ENCODE measurements at places on chromosomes 2 and 18.

DNA sequence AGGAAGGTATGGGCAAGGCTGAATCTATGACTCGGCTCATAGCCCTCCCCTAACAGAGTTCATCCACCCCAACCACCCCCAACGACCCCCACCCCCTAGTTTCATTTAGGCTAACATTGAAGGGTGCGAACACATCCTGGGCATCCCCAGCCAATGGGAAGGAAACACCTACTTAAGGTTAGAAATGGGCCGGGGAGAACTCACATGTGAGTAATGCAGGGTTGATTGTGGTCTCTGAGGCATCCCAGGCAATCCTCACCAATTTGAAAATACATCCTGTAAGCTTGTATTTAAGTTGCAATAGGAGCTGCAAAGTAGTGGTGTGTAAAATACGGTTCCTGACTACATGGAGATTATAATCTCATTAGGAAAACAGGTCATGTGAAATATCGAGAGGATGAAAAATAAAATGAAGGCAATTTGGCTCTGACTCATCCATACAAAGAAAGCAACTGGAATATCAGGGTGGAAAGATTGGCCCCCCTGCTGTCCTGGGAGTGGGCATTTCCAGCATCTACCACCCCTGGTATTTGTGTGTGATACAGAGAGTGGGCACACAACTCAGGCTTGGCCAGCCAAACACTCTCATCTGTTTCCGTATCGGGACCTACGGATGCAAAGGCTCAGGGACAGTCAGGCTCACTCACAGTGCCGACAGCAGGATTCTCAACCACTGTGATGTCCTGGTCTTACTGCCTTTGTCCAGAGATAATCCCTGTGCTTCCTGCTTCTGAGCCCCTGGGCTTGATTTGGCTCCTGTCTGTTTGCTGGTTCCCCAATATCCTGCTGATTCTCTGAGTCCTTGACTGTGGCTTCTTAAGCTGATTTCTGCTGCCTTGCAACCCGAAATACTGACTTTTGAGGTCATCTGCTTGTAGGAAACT, 90.0 kb upstream of the NCKAP5 start:
- no peak for DNase-seq

GRCh38 chr2:68738906-68739594, 4.4 kb downstream of the ARHGAP25 start:
- DNase-seq: no peak

- no peak for DNase-seq
Observed at GRCh38 chr2:20129331-20130159, 78.1 kb upstream of the LAPTM4A start.

DNA sequence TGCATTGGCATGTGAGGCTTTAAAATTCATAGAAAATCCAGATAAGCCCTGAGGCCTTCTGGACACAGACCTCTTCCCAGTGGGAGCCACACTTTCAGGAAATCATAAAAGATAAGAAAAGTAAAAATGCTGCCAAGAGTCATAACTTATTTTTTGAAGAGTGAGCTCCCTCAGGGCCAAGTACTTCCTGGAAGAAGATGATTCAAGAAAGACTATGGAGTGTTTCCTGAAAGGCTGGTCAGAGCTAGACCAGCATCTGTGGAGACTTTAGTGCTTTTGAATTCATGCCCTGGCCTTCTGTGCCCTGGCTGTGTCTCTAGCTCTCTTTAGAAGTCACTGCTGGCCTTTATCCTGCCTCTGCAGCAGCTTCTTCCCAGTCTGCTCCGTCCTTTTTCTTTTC, 6.4 kb upstream of the XDH start:
- no peak for DNase-seq

- no peak for DNase-seq
Observed at GRCh38 chr18:41886126-41886807, 68.8 kb upstream of the PIK3C3 start.

DNA sequence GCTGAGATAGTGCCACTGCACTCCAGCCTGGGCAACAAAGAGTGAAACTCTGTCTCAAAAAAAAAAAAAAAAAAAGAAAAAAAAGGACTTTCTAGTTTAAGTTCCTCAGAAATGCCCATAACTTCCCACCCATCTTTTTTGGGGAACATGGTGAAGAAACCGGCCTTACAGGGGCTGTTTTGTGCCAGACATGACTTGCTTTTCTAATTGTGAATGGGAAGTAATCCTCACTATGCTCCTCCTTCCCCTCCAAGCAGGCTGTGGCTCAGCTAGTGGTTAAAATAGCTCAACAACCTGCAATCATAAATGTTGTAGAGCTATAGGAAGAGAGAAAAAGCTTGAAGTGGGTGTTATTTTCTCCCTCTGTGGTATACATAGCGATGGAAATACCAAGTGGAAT, 34.1 kb upstream of the OLA1 start:
- no peak for DNase-seq

GRCh38 chr2:69200107-69200520, 186.9 kb downstream of the GFPT1 start:
- no peak for DNase-seq

DNA sequence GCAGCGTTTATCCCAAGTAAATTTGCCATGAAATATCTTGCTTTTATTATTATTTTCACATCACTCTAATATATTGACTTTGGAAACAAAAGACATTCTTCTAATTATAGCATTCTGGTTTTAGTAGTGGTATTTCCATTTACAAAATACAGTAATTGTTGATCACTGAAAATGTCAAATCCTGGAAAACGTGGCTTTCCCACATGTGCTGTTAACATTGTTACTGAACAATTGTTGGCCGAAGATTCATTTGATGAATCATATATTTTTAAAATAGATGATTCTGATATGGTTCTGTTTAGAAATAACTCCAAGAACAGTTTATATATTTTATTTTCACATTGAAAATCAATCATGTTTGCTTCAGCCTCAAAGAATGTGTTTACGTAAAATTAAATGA, 32.9 kb downstream of the SP140 start:
- no peak for DNase-seq

GRCh38 chr2:140359056-140359771, 1579.0 kb upstream of the NXPH2 start:
- DNase-seq: no peak

- DNase-seq: no peak
Observed at GRCh38 chr2:228581731-228582130, 400.2 kb upstream of the SPHKAP start.

DNA sequence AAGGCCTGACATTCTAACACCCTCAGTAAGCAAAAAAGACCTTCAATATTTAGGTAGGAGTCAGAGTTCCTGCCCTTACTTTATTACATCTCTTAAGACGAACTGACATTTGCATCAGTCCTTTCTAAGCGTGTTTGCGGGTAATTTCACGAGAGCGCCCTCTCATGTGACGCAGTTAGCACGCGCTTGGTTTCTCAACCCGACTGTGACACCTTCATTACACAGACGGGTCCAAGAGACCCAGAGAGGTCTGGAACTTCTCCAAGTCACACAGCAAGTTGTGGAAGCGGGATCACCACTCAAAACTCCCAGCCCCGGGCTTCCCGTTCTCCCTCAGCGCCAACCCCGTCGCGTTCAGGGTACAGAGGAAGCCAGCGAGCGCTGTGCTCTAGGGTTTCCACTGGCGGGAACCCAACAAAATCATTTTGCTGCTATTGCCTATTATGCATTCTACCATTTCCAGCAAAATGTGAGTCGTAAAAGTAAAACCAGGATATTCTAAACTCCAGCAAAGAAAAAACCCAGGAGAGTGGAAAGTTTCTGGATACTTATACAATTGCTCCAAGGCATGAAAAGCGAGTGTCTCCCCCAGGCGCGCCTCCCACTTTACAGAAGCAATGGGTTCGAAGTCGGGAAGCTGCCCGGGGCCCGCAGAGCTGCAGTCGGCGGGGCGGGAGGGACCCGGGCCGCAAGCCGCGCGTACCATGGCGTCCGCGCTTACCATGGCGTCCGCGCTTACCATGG, 601 bp downstream of the ENOSF1 start:
- peak; percentile 34 for DNase-seq

GRCh38 chr2:179311101-179311500, 46.5 kb upstream of the SESTD1 start:
- no peak for DNase-seq

GRCh38 chr18:4351005-4351404, 104.1 kb downstream of the DLGAP1 start:
- no peak for DNase-seq

- no peak for DNase-seq
Observed at GRCh38 chr2:137837830-137838229, 126.4 kb upstream of the HNMT start.

GRCh38 chr2:43224571-43225092, 1.8 kb downstream of the ZFP36L2 start:
- DNase-seq: peak; percentile 20

GRCh38 chr18:6561420-6561861, 146.7 kb upstream of the L3MBTL4 start:
- DNase-seq: no peak

- no peak for DNase-seq
Observed at GRCh38 chr2:11941201-11942177, 195.1 kb downstream of the LPIN1 start.

DNA sequence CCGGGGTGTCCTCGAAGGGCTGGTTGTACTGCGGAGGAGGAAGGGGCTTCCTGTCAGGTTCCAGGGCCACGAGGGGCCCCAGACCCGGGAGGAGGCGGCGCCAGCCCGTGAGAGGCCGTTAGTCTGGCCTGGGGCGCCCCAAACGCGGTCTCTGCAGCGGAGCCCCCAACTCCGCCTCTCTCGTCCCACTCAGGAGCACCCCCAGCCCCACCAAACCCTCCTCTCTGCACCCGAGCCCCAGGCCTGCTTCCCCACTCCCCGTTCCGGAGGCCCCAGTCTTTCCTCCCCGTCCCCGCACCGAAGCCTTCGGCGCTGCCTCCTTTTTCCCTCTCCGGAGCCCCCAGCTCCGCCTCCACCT, 473 bp downstream of the HJURP start:
- DNase-seq: no peak

- DNase-seq: no peak
Observed at GRCh38 chr18:53698907-53699306, 525.6 kb downstream of the MBD2 start.

DNA sequence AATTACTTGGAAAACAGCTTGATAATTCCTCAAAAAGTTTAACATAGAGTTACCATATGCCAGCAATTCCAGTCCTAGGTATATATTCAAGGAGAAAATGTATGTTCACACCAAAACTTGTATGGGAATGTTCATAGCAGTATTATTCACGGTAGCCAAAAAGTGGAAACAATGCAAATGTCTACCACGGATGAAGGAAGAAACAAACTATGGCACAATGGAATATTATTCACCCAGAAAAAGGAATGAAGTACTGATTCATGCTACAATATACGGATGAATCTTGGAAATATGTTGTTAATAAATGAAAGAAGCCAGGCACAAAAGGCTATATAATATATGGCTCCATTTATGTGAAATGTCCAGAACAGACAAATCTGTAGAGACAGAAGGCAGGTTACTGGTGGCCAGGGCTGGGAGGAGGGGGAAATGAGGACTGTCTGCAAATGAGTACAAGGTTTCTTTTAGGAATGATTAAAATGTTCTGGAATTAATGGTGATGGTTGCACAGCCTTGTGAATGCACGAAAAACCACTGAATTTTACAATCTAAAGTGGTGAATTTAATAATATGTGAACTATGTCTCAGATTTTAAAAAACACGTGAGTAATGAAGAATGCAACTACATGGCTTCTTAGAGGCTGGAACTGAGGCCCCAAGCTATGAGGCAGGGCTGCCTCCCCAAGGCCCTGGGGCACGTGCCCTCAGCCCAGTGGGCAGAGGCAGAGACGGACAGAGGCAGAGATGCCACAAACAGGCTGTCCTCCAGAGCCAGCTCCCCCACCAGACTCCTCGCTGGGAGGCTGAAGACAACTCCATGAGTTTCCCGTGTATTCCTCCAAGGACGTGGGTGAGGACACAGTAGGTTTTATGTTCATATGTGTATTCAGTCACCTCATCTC, 5.0 kb downstream of the LIMS2 start:
- DNase-seq: no peak

DNA sequence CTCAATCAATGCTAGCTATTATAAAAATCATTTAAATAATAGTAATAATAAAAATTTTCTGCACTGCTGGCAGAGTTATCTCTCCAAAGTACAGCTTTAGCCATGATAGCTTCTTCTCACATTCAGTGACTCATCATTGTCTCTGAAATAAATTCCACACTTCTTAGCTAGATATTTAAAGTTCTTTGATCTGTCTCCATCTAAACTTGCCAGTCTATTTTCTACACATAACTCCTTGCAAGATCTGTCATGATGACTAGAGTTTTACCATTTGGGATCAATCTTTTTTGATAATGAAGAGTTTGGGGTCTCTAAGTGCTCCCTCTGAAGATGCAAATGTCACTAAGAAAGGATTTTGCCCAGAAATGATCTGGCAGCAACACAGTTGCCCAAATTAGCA, 155.4 kb upstream of the LHCGR start:
- DNase-seq: no peak

GRCh38 chr2:157898591-157898996, 22.5 kb upstream of the ACVR1 start:
- DNase-seq: no peak

- no peak for DNase-seq
Observed at GRCh38 chr2:28604284-28604843, 108.5 kb downstream of the PLB1 start.

- no peak for DNase-seq
Observed at GRCh38 chr2:170029551-170029950, 148.4 kb upstream of the MYO3B start.

GRCh38 chr2:232519581-232520438, at the start of gene PRSS56:
Gene PRSS56 (plus strand): TSS chr2:232520388. CDS start chr2:232520599, 211 bp downstream.
- DNase-seq: no peak

GRCh38 chr2:147331790-147332419, 512.9 kb upstream of the ACVR2A start:
- DNase-seq: peak; percentile 2

DNA sequence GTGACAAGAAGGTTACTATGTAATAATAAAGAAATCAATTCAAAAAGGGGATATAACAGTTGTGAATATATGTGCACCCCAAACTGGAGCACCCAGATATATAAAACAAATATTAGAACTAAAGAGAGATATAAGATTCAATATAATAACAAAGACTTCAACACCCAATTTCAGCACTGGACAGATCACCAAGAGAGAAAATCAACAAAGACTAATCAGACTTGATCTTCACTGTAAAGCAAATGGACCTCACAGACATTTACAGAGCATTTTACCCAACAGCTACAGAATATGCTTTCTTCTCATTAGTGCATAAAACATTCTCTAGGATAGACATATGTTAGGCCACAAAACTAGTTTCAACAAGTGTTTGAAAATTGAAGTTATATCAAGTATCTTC, 287.7 kb downstream of the DSC3 start:
- DNase-seq: no peak

GRCh38 chr2:95277246-95277906, 3.1 kb downstream of the PROM2 start:
- DNase-seq: no peak

DNA sequence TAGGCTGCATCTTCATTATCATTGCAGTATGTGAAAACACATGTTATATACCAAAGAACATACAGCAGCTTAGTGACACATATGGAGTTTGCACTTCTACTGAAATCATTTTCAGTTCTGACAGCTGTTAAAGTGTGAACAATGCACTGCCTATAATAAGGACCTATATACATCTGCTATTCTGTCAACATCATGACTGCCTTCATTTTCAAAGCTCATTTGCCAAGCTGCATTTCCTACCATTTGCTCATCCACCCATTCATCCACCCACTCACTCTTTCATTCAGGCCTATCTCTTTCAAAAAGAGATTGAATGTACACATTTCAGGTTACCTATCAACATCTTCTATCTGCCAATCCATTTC, 81.7 kb upstream of the STK17B start:
- DNase-seq: no peak

- no peak for DNase-seq
Observed at GRCh38 chr18:54952026-54952425, 7.2 kb downstream of the CCDC68 start.

Measured in stimulated activated CD8-positive, alpha-beta memory T cell treated with anti-CD3 and anti-CD28 coated beads, Interleukin-15, amount 100 ng/mL, for 24 hours (primary cell).